ENCODE measurements at places on chromosomes 2 and 18. TPM values are rescaled to one million over a fixed set of nuclear protein-coding genes. Genes with fewer than 3 reads are reported as not detected.

GRCh38 chr2:112162956-112163355 is 24.8 kb downstream of the FBLN7 start:
- DNase-seq, result no peak

GRCh38 chr2:95313296-95314131 is 16.4 kb downstream of the KCNIP3 start:
- DNase-seq, result no peak

DNA sequence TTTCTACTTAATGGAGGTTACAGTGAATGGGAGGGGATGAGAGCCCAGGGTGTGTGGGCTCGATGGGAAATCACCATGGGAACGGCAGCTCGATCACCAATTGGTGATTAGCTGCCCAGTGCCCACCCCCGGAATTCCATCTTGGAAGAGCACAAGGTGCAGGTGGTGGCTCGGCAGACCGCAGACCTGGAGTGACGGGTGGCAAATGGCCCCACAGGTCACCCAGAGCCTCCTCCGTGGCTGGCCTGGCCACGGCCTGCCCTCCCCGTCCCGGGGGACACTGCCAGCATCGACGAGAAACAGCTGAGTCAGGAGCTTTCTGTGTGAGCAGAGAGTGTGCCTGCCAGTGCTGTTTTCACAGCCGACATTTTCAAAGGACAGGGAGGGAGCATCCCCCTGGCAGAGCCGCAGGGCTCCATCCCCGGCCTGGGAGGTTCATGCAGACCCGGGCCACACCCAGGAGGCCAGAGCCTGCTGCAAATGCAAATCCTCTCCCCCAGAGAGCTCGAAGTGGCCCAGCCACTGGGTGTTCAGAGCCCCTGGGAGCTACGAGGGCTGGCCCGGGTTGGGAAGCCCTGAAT is 176.4 kb upstream of the MYT1L start:
- DNase-seq, result no peak

Gene SKOR2
- not detected for polyA plus RNA-seq

DNA sequence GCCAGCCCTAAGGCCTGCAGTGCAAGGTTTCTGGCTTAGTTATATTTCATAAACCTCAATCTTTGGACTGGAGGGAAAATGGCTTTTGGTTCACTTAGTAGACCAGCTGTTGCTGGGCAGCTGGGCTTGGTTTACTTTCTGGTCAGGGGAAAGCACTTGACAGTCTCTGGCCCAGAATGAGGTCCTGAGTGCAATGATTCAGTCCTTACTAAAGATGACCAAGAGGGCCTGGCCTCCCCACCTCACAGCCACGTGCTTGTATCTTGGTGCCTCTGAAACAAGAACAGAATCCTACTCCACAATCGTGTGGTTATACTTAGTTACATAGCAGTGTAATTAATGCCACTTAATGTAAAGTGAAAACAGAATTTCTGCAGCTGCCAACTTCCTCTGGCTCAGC is 325.5 kb upstream of the MEIS1 start:
- no peak for DNase-seq

Gene ZNF521
- polyA plus RNA-seq, result 45.8 TPM

Gene IL1RN
- 5.2 TPM for polyA plus RNA-seq

- no peak for DNase-seq
These were observed 56.0 kb downstream of the TRAPPC12 start for GRCh38 chr2:3435445-3435844.

DNA sequence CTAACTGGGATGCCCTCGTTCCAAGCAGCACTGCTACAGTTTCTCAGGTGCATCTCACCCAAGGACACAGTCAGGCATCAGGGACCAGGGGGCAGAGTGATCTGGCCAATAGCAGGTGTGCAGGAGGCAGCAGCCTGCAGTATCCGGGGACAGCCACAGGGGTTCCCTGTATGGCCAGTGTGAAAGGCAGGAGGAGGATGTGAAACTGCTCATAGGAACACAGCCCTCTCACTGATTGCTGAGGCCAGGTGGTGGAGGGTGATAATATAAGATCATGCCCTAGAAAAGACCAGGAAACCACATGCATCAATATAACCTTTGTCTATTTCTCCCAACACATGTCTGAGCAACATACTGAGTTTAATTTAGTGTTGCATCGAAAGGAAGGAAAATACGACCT is 112.7 kb upstream of the TACR1 start:
- DNase-seq, result no peak

Data from left renal pelvis (tissue), 4 donors.